ENCODE measurements at places on chromosomes 3 and 15.

DNA sequence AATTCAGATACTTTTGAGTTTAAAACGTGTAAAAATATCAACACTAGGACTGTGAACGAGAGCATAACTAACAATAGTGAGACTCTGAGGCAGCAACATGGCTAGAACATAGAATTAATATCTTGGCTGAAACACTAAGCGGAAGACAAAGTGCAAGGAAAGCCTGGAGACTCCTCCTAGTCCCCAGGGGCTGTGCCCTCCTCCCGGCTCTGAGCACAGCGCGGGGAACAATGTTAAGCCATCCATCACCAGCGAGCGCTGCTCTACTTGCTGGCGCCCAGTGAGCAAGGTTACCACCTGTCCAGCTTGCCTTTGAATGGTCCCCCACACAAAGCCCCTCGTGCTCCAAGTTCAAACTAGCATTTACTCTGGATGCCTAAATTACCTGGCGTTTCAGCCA lies 436.9 kb downstream of the FOXP1 start:
- DNase-seq: no peak

DNA sequence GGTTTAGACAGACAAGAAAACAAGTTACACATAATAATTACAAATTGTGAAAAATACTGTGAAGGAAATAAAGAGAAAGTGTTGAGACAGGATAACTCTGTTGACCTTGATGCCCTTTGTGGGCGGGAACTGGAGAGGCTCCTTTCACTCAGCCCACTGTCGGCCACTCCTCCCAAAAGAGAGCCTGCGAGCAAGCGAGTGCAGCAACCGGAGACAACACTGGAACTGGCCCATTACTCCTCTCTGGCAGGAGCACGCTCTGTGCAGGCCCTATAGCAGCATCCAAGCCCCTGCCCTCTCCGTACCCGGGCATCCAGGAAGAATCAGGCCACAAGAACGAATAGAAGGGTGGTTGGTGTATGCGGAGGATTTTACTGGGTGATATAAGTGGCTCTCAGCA lies 16.2 kb upstream of the DUT start:
- DNase-seq: no peak

DNA sequence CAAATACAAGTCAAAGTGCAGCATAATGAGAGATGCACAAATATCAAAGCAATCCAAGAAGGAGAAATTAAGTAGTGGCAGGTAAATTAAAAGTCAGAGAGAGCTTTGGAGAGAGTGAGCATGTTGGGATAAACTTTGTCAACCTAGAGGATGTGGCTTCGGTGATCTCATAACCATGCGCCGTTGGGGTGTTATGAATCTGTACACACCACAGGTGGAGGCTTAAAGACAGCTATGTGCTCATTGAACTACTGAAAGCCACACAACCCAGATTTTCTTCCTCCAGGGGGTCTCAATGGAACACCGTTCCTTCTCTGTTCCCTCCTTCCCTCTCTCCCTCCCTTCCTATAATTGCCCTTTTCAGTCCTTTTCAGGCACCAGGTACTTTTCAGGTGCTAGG lies 52.0 kb downstream of the SUCNR1 start:
- no peak for DNase-seq

DNA sequence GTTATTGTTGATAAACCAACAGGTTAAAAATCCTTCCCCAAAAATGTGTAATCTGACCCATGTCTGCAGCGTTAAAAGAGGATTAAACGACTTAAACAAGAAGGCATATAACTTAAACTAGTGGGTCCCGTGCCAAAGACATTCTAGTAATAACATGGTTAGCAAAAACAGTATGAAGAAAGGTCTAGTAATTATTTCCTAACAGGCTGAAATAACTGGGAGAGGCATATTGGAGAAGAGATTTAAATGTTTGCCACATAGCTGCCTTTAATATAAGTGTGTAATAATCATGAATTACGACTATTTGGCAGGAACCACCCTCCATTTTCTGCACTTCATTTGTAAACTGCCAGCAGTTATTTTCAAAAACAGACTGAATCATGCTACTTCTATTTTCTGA lies 67.7 kb upstream of the CSPG5 start:
- no peak for DNase-seq

DNA sequence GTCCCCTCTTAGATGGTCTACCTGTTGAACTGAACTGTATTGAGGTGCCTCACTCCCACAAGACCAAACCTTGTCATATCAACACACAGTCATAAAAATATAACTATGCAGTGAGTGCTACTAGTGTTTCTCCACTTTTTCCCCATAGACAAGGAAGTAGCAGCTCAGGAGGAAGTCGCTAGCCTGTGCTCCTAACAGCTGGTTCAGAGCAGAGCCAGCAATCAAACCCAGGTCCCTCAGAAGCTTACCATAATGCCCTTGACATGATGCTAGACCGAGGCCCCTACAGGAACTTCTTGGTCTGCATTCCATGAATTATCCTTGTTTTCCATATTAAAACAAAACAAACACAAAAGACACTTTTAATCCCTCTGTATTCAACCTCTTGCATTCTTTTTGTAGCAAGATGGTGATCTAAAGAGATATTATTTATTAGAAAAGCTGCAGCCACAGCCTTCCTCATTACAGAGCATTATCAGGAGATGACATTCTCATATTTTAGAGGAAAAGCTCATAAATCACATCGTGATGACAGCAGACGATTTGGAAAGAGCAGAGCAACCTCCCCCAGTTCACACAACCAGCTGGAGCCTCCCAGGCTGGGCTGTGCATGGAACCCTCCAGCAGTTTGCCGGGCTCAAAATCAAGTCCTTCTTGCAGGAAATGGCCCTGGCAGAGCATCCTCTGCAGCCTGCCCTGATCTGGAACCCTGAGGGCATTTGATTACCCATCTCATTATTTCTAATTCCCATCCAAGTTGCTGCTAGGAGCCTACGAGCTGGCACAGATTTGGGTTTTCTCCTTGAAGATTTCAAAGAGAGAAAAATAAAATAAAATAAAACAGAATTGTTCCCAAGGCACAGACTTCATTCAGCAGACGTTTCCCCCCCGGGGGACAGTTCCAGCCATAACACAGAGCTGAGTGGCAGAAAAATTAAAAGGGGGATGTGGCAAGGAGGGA lies 118.8 kb downstream of the SRGAP3 start:
- no peak for DNase-seq

GRCh38 chr3:61861410-61861809 lies 300.0 kb downstream of the PTPRG start:
- DNase-seq: no peak

- no peak for DNase-seq
These were observed 109.8 kb downstream of the IGF2BP2 start for GRCh38 chr3:185715091-185715490.

GRCh38 chr3:52983336-52983807 lies 62.5 kb downstream of the SFMBT1 start:
- no peak for DNase-seq

DNA sequence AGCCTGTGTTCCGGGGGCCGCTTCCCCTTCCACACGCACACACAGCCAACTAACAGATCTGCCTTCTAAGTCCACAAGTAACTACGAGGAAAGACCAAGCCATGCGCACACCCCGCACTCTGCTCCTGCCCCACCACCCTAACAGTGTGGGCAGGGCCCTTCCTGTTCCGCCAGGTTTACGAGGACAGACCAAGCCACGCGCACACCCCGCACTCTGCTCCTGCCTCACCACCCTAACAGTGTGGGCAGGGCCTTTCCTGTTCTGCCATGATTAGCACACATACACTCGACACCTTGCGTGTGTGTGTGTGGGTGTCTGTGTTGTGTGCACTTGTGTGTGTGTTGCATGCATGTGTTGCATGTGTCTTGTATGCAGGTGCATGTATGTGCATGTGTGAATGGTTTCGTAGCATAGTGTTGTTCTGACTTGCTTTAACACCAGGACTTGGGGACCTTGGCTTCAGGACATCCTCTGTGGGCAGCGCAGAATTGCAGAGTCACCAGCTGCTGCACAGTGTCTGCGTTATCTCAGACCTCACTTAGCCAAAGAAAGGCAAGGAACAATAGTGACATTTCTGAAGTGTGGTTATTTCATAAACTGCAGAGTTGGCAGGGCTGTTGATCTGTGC lies 114.4 kb downstream of the CHSY1 start:
- DNase-seq: no peak

DNA sequence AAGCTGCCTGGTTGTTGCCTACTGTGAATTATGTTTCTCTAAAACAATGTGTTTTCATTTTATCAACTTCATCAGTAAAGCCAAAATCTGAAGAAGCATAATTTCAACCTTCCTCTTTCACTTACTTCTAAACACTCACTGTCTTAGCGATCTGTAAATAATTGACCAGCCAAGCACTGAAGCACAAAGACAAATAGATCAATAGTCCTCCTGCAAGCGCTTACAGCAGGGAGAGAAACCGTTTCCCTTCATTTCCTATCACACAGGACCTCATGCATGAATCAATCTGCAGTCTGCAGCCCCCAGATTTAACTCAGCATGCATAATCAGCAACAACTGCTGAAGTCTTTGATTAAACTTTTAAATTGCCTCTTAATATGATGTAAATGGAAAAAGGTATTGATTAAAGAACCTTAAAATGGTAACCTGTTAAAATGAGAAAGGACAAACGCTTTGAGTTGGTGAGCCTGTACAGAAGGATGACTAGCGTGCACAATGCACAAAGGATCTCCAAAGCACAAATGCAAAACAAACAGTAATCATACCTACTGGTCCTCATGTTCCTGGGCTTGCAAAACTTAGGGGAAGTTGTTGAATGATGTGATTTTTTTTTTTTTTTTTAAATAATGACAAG lies 370.2 kb upstream of the ZNF385D start:
- no peak for DNase-seq

DNA sequence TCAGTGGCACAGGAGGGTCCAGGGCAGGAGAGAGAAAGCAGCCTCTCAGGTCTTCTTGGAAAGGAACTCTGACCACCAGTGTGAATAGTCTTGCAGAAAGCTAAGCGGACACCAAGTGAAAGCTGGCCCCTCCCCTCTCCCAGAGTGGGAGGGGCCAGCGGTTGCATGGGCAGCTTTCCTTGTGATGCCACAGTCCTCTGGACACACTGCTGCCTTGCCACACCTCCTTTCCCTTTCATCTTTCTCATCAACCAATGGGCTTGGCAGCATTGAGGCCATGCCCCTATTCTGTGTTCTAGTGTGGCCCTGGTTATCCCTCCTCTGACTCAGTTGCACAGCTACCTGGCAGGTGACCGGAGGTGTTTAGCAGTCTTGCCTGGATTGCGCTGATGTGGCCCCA lies 49.7 kb upstream of the GOLGA6B start:
- no peak for DNase-seq

Data from cerebellar nuclear complex (tissue), 1 donor.